Fibroblast of lung (primary cell): ENCODE measurements at places on chromosomes 11 and 22.
A peak's percentile ranks its signal among the peaks of the same experiment; 100 is the strongest.

GRCh38 chr11:83572581-83573496, 286.7 kb upstream of the CCDC90B start:
- peak; percentile 78 for DNase-seq

DNA sequence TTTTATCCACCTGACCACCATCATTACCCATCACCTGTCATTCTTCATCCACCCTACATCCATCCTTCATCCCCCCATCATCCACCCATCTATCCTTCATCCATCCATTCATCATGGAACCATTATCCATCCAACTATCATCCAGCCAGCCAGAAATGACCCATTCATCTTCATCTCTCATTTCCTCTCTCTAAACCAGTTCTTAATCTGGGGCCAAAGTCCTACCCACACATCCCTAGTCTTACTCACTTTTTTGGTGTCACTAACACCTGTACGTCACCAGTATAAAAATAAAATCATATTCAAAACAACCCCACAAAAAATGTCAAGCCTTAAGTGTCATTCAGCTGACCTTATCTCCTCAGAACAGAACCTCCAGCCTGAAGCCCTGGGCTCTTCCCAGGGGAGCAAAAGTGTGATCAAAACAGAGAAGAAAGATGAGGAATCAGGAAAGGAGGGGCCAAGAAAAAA, 12.3 kb downstream of the SPI1 start:
- DNase-seq = no peak

GRCh38 chr22:17647991-17648390, 9.4 kb downstream of the BCL2L13 start:
- DNase-seq = no peak

DNA sequence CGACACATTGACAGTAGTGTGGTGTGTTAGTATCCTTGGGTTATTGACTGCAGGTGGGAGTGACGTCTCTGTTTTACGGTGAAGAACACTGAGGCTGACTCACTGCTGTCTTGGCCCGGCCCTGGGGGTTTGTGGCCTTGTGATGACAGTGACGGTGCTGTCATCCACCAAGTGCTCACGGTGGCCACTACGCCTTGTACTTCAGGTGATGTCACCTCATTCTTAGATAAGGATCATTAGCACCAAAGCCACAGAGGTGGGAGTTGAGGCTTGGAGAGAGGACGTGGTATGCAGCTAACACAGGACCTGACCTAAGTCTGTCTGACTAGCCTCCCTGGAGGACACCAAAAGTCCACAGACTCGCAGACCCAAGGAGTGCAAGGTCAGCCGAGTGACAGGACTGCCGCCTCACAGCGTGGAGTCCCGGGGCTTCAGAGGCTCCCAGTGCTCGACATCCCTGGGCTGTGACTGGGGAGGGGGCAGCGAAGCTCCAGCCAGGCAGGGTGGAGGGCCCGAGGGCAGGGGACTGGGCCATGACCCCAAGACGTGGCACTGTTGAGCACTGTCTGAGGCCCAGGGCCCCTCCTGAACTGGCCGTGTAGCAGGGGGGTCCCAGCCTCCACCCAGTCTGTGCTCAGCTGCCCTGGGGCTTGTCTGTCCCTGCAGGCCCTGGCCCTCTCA, 56.5 kb downstream of the NAT10 start:
- DNase-seq = no peak

- no peak for DNase-seq
Measured at GRCh38 chr11:124207102-124207792, 24.1 kb downstream of the OR10D3 start.

- no peak for DNase-seq
Measured at GRCh38 chr11:3178349-3178748, 13.2 kb upstream of the OSBPL5 start.

DNA sequence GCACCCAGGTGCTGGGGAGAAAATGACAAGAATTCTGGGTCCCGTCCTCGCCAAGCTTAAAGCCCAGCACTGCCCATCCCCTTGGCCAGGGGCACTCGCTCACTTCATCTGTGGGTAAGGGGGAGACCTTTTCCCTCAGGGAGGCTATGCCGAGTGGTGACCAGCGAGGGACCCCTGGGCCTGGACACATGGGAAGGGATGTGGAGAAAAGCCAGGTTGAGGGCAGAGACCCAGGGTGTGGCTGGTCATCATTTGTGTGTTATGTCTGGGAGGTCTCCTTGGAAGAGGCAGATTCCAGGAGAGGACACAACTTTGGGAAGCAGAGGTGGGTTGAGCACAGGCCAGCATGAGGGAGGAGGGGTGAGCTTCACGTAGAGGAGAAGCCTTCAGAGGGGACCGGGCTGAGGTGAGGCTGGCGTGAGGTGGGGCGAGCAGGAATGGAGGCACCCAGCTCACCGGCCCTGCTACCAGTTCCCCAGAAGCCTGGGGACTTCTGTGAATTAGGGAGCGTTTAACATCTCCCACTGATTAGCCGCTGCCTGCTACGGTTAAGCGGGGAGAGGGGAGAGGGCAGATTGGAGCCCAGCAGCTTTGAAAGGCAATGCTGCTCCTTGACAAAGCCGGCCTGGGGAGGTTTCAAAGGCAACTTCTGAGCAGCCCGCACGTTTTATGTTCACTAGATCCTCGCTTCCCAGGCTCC, 25.8 kb upstream of the NECTIN1 start:
- DNase-seq = no peak

- no peak for DNase-seq
Measured at GRCh38 chr22:50523806-50524675, 1.4 kb downstream of the SCO2 start.

DNA sequence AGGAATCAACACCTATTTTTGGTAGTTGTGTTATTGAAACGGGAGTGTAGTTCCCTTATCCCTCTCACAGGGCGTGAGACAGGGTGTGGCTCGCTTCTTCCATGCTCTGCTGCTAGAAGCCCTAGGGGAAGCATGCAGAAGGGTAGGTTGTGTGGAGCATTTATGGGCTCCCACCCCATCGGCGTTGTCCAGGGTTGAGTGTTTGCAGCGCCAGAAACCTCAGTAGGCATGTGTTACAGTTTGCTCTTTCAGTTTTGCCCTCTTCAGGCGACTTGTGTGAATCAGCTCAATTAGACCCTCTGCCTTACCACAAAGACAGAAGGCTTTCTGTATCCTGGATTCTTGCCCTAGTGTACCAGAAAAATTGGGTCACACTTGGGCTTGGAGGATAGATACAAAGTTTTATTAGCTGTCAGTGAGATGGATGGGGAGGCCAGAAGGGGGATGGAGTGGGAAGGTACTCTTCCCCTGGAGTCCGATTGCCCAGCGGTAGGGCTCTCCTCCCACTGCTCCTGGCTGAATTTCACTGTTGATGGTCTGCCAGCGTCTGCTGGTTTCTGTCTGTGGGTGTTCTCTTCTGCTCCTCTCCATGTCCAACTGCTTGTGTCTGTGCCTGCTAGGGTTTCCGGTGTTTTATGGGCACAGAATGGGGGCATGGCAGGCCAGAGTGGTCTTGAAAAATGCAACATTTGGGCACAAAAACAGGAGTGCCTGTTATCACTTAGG, 358.3 kb upstream of the CTSC start:
- peak; percentile 3 for DNase-seq

- peak; percentile 23 for DNase-seq
Measured at GRCh38 chr11:85076535-85077330, 550.4 kb downstream of the DLG2 start.

- DNase-seq = no peak
Measured at GRCh38 chr22:23264610-23265367, 84.5 kb downstream of the BCR start.

GRCh38 chr11:78061088-78061920, 2.4 kb upstream of the THRSP start:
- DNase-seq = no peak

DNA sequence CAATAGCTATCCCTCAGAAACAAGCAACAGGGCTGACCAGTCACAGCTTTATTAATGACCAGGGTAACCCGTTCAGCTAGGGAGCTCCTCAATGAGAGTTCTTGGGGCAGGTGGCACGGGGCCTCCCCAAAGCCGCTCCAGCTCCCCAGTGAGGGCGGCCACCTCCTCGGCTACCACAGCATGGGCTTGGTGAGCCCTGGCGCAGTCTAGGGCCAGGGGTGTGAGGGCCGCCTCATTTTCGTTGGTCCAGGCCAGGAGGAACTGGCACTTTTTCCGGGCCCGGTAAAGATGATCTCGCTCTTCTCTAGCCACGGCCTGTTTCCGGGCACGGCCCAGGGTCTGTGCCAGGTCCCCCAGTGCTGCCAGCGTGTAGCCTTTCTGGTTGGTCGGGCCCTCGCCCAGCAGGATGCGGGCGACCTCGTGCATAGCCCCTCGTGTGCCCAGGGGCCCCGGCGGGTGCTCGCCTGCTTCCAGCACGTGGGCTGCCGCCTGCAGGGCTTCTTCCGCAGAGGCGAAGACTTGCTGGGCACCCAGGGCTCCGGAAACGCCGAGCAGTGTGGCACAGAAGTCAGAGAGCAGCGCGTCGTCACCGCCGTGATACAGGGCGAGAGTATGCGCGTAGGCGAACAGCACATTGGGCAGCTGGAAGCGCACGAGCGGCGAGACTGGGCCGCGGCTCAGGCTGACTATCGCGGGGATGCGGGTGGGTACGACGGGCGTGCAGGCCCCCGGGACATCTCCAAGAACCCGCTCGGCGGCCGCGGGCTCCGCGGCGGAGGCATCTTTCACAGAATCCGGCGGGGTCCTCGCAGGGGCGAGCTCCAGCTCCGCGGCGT, 913 bp downstream of the ZNHIT2 start:
- peak; percentile 27 for DNase-seq

DNA sequence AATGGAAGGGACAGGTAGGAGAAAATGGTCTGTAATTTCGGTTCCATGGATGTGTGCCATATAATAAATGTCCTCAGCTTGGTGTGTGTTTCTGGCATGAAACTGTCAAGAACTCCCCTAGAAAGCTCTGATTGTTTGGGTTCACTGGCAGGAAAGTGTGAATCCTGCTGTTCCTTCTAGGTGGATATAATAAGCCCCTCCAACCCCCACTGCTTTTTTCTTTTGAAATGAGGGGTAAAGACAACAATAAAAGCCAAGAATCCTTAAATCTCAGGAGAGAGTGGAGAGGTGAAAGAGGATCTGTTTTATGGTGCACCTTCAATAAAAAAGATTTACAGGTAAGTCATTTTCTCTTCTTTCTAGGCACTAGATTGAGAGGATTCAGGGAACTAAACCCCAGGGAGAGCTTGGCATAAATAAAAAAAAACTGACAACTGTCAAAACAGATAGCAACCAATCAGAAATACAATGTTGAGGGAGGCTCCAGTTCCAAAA, 74.9 kb downstream of the CACNG2 start:
- DNase-seq = no peak

DNA sequence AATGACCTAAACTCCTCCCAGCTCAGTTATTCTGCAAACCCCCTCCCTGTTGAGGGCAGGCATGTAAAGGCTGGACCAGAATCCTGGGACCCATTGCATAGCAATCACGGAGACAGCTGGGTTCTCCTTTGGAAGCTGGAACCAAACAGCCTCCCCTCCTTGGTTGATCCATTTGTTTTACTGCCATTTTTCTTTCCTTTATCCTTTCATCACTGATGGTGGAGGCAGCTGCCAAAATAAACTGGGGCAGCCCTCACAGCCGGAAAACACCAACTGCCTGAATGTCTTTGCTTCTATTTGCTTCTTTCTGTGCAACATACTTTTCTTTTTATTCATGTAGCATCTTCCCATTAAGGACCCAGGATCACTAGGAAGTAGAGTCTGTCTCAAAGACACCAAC, 150.0 kb upstream of the SYT13 start:
- DNase-seq = no peak

- peak; percentile 53 for DNase-seq
Measured at GRCh38 chr11:61688365-61689163, 8.4 kb downstream of the DAGLA start.

GRCh38 chr11:72985645-72986044, 156.5 kb downstream of the FCHSD2 start:
- no peak for DNase-seq

- no peak for DNase-seq
Measured at GRCh38 chr11:97354026-97354425, 964.2 kb downstream of the JRKL start.

DNA sequence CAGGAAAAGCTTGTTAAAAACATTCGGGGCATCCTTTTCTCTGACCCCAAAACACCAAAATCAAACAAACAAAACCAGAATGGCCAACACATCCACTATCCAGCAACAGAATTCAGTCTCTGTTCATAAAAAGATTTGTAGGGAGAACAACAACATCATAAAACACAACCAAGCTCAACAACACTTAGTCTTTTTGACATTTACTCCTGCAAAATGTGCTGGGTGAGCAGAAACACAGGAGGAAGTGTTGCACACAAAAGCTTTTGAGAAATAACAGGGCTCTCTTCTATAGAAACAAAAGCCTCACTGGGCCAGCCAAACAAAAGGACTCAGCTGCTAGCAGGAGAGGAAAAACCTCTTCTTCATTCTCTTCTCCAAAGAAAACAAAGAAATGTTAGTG, 736.0 kb upstream of the CCDC90B start:
- DNase-seq = peak; percentile 1

DNA sequence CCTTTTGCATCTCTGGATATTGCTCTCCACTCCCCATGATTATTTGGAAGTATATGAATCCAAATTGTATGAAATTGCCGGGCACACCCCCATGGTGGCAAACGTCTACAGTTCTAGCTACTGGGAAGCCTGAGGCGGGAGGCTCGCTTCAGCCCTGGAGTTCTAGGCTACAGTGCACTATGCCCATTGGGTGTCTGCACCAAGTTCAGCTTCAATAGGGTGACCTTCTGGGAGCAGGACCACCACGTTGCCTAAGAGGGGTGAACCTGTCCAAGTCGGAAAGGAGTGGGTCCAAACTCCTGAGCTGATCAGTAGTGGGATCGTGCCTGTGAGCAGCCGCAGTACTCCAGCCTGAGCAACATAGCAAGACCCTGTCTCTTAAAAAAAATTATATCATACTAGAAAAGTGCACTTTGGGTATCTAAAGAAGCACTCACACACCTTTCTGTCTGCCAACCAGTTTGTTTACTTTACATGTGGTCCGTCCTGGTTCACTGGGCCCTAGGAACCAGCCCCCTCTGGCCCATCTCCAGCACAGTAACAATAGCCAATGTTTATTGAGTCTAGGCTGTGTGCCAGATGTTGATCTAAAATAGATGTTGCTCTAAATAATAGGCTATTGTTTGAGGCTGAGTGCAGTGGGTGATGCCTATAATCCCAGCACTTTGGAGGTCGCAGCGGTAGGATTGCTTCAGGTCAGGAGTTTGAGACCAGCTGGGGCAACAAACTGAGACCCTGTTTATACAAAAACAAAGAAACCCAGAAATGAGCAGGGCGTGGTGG, 16.4 kb upstream of the KAT5 start:
- DNase-seq = no peak

GRCh38 chr11:65058419-65059054, at the start of gene NAALADL1:
TSS of gene NAALADL1 (minus strand) at chr11:65058553. CDS start at chr11:65058521, 32 bp downstream.
- no peak for DNase-seq

- DNase-seq = peak; percentile 57
Measured at GRCh38 chr11:12806113-12806512, 131.9 kb downstream of the TEAD1 start.

DNA sequence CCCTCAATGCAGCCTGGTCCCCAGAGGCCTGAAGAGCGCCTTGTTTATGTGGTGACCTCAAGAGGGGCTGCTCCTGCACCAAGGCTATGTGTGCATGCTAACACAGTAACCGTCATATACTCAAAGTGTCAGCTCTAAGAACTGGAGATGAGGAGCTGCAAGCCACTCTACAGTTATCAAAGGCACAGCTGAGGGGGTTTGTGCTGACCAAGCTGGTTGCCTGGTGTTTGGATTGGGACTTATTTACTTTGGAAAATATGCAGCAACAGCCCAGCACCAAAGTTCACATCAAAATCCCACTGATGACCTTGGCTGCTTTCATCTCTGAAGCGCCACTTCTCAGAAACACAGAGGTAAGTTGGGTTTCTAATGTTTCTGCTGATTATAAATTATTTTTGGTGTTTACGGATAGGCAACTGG, at the start of gene SERPIND1:
SERPIND1 (plus strand) TSS at position 321 of the 420 bp plus-strand sequence. CDS start 5,200 bp downstream, outside the sequence.
- DNase-seq = no peak

- DNase-seq = no peak
Measured at GRCh38 chr11:58933661-58934060, 5.6 kb upstream of the GLYATL1 start.
